ENCODE measurements at places on chromosomes 11 and 22. TPM values are rescaled to one million over a fixed set of nuclear protein-coding genes. Genes with fewer than 3 reads are reported as not detected.

- no peaks in the 10 kb centered on the region for H3K4me1 ChIP-seq
- no peaks in the 10 kb centered on the region for H3K27me3 ChIP-seq
- H3K4me3 ChIP-seq: no peak overlapping the region
- DNase-seq: no peak
Observed at GRCh38 chr11:15258433-15259165, 143.9 kb downstream of the INSC start.

- H3K27me3 ChIP-seq: no peaks in the 10 kb centered on the region
- no peaks in the 10 kb centered on the region for H3K36me3 ChIP-seq
- no peak overlapping the region for H3K4me3 ChIP-seq
- no peak overlapping the region for H3K27ac ChIP-seq
- no peaks in the 10 kb centered on the region for H3K4me1 ChIP-seq
- no peak for DNase-seq
Observed at GRCh38 chr11:61994981-61995380, 27.5 kb upstream of the FTH1 start.

- no peaks in the 10 kb centered on the region for H3K4me1 ChIP-seq
- no peak overlapping the region for H3K27ac ChIP-seq
- no peaks in the 10 kb centered on the region for H3K36me3 ChIP-seq
- DNase-seq: no peak
Observed at GRCh38 chr11:92790926-92791616, 178.4 kb upstream of the MTNR1B start.

GRCh38 chr22:44214187-44214586, 33.5 kb downstream of the PARVG start:
- H3K27ac ChIP-seq: no peak overlapping the region
- no peaks in the 10 kb centered on the region for H3K36me3 ChIP-seq
- DNase-seq: no peak
- no peak overlapping the region for H3K4me3 ChIP-seq

DNA sequence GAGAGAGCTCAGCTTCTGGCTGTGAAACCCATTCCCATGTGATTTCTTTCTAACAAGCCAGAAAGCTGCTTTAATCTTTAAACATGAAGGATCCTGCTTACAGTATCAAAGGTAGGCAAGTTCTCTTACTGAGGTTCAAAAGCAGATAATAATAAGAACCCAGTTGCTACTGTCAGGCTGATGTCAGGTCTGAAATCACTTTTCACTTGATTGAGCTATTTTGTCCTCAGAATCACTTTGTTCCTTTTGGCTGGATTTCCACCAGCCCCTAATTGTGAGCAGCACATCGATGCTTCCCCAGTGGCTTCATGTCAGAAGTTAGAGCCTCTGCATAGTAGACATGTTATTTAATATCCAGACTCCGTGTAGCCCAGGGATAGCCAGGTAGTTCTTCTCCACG, 55.8 kb upstream of the CEP295 start:
- no peaks in the 10 kb centered on the region for H3K4me1 ChIP-seq
- H3K27ac ChIP-seq: no peak overlapping the region

GRCh38 chr11:65992056-65992455, 9.9 kb downstream of the EIF1AD start:
- H3K27me3 ChIP-seq: no peaks in the 10 kb centered on the region
- H3K27ac ChIP-seq: no peak overlapping the region
- no peaks in the 10 kb centered on the region for H3K4me1 ChIP-seq
- H3K4me3 ChIP-seq: no peak overlapping the region
- H3K36me3 ChIP-seq: no peaks in the 10 kb centered on the region
- no peak for DNase-seq

GRCh38 chr11:130243816-130244215, 70.9 kb downstream of the ZBTB44 start:
- H3K4me1 ChIP-seq: peaks cover 7% of the 10 kb centered on the region
- no peaks in the 10 kb centered on the region for H3K27me3 ChIP-seq
- no peak overlapping the region for H3K4me3 ChIP-seq
- no peak for DNase-seq
- no peak overlapping the region for H3K27ac ChIP-seq
- H3K36me3 ChIP-seq: peaks cover 9% of the 10 kb centered on the region

DNA sequence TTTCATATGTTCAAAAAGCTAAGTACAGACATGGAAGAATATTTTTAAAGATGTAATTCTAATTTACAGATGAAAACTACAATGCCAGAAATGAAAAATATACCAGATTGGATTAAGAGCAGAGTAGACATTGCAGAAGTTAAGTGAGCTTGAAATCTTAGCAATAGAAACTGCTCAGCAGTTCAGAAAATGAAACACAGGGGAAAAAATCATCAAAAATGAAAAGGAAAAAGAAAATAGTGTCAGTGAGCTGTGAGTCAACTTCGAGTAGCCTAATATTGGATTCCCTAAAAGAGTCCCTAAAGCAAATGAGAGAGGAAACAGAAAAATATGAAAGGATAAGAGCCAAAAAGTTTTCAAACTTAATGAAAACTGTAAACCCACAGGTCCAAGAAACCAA, 25.8 kb upstream of the IL10RA start:
- no peaks in the 10 kb centered on the region for H3K36me3 ChIP-seq
- no peak overlapping the region for H3K27ac ChIP-seq
- H3K27me3 ChIP-seq: peaks cover 10% of the 10 kb centered on the region

- H3K4me3 ChIP-seq: no peak overlapping the region
- H3K27ac ChIP-seq: no peak overlapping the region
- DNase-seq: no peak
- H3K27me3 ChIP-seq: no peaks in the 10 kb centered on the region
- H3K36me3 ChIP-seq: no peaks in the 10 kb centered on the region
- H3K4me1 ChIP-seq: no peaks in the 10 kb centered on the region
Observed at GRCh38 chr22:47091246-47091651, 328.8 kb downstream of the TBC1D22A start.

DNA sequence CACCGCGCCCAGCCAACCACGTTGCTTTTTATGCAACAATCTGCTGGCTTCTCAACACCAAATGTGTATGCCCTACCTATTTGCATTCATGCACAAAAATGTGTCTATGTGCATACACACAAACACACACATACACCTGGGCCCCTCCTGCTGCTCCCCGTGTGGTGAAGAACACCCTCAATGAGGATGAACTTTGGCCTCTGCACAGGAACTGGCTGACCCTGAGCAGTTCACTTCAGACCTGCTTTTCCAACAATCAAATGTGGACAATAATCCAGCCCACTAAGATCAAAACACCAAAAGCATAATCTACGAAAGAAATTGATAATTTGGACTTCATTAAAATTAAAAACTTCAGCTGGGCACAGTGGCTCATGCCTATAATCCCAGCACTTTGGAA, 25.3 kb upstream of the SLC35C1 start:
- DNase-seq: no peak
- H3K36me3 ChIP-seq: no peaks in the 10 kb centered on the region
- H3K4me1 ChIP-seq: no peaks in the 10 kb centered on the region
- peaks cover 10% of the 10 kb centered on the region for H3K27me3 ChIP-seq
- H3K4me3 ChIP-seq: no peak overlapping the region

DNA sequence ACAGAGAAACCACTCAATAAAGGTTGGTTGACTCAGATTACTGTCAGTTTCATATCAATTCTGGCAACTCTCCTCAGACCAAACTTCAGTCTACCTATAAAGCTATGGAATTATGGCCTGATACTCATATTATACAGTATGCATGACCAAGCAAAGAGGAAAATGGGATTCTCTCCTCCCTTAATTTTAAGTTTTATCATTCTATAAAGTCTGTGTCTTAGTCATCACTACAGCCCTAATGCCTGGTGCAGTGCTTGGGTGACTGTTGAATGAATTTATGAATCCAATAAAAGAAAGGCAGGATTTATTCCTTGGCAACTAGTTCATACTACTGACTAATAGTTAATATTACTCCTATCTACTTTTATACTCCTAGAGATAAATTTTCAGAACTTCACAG, 37.6 kb upstream of the GRAMD1B start:
- H3K4me1 ChIP-seq: no peaks in the 10 kb centered on the region
- DNase-seq: no peak
- H3K27me3 ChIP-seq: no peaks in the 10 kb centered on the region
- no peaks in the 10 kb centered on the region for H3K36me3 ChIP-seq
- H3K27ac ChIP-seq: no peak overlapping the region

GRCh38 chr11:17463546-17464174, 13.0 kb downstream of the ABCC8 start:
- no peaks in the 10 kb centered on the region for H3K36me3 ChIP-seq
- H3K4me1 ChIP-seq: no peaks in the 10 kb centered on the region
- H3K4me3 ChIP-seq: no peak overlapping the region

- H3K27me3 ChIP-seq: no peaks in the 10 kb centered on the region
- H3K36me3 ChIP-seq: peaks cover 17% of the 10 kb centered on the region
- no peaks in the 10 kb centered on the region for H3K4me1 ChIP-seq
- H3K27ac ChIP-seq: no peak overlapping the region
Observed at GRCh38 chr11:86438685-86439084, 64.0 kb downstream of the CCDC81 start.

DNA sequence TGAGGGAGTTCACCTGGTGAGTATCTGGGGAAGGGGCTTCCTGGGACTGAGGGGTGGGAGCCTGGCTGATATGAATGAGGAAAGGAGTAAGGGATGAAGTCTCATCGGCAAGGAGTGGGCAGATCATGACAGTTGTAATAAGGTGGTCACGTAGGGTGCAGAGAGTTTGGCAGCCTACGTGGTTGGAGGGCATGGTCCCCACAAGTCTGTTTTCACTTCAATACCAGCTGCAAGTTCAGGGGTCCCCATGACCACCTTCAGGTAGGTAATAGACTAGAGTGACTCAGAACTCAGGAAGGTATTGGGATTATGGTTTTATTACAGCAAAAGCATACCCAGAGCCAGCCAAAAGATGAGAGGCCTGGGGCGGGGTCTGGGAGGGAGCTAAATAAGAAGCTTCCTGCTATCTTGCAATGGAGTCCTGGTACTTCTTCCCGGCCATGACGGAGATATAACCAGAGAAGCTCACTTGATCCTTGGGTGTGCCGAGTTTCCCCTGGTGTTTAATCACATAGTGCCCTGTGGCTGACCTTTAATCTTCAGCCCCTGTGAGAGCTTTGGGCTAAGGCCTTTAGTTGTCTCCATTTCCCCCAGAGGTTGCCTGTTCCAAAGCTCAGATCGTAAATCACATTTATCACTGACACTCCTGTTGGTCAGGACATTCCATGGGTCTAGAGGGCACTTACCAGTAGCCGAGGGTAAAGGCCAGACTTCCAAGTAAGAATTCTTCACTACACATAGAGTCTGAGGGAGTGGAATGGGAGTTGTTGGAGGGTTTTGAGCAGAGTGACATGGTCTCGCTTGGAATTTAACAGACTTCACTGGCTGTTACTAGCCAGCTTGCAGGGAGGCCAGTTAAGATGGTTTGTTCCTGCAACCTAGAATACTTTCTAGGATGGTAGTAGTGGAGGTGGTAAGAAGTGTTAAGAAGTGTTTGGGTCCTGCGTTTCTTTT, 9.1 kb downstream of the SLC3A2 start:
- no peak for DNase-seq
- no peak overlapping the region for H3K4me3 ChIP-seq
- peaks cover 10% of the 10 kb centered on the region for H3K4me1 ChIP-seq

- no peaks in the 10 kb centered on the region for H3K36me3 ChIP-seq
- H3K4me3 ChIP-seq: no peak overlapping the region
- H3K4me1 ChIP-seq: peaks cover 2% of the 10 kb centered on the region
- no peaks in the 10 kb centered on the region for H3K27me3 ChIP-seq
- no peak overlapping the region for H3K27ac ChIP-seq
- DNase-seq: no peak
Observed at GRCh38 chr11:61338783-61339489, 5.9 kb downstream of the TKFC start.

DNA sequence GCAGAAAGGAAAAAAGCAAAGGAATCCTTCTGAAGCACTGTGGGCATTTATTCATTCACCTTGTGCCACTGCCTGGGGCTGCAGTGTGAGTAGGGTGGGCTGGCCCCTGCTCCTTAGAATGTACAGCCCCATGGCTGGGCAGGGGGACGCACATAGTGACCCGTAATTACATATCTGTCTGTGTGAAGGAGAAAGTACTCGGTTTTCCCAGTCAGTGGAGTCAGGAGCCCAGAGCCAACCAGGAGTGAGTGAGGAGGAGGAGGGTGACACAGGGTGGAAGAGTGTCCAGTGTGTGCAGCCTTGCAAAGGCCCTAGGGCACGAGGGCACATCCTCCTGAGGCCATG, 91.9 kb downstream of the CDKN1C start:
- H3K4me1 ChIP-seq: no peaks in the 10 kb centered on the region
- H3K4me3 ChIP-seq: no peak overlapping the region
- peak; percentile 7 for DNase-seq
- H3K27me3 ChIP-seq: peaks cover 12% of the 10 kb centered on the region

- no peak within 1 kb of the TSS for H3K4me3 ChIP-seq
- H3K27me3 ChIP-seq: peaks cover 57% of the 10 kb centered on the region
- no peaks in the 10 kb centered on the region for H3K36me3 ChIP-seq
- no peak for DNase-seq
- no peak within 1 kb of the TSS for H3K27ac ChIP-seq
Observed at GRCh38 chr22:43343262-43343669, at the start of gene SCUBE1. TSS of gene SCUBE1 (minus strand) at chr22:43343372. CDS start at chr22:43343261, 111 bp downstream.

- H3K36me3 ChIP-seq: no peaks in the 10 kb centered on the region
- no peak overlapping the region for H3K4me3 ChIP-seq
- no peaks in the 10 kb centered on the region for H3K27me3 ChIP-seq
- no peak overlapping the region for H3K27ac ChIP-seq
- DNase-seq: no peak
- no peaks in the 10 kb centered on the region for H3K4me1 ChIP-seq
Observed at GRCh38 chr11:117517097-117517496, 189.4 kb downstream of the CEP164 start.

- peaks cover 34% of the 10 kb centered on the region for H3K36me3 ChIP-seq
- H3K4me1 ChIP-seq: no peaks in the 10 kb centered on the region
- DNase-seq: no peak
- no peaks in the 10 kb centered on the region for H3K27me3 ChIP-seq
Observed at GRCh38 chr11:77882396-77882795, 61.5 kb downstream of the AAMDC start.

DNA sequence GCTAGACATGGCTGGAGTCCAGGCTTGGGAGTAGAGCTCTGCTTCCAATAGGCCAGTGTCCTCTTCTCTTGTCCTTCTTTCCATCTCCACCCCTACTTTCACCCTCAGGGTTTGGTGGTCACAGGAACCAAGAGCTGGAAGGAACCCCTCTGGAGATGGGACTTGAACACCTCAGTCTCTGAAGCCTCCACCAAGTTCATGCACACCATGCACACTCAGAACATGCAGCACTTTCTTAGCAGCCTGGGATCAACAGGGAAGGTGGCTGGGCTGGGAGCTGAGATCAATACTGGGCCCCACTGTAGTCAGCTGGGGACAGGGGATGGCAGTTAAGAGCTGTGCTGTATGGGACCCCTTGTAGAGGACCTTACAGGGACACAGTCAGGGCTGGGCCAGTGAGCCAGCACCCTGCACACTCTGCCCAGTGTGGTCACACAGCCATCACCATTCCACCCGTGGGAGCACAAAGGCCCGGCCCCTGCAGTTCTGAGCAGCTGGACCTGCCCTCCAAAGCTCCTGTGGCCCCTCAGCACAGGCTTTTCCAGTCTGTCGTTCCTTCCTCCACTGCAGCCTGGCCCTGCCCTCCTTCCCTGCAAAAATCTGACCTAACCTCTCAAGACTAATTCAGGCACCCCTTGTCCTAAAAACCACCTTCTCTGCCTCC, 47.7 kb downstream of the GAB4 start:
- H3K27me3 ChIP-seq: no peaks in the 10 kb centered on the region
- H3K36me3 ChIP-seq: no peaks in the 10 kb centered on the region
- no peaks in the 10 kb centered on the region for H3K4me1 ChIP-seq
- DNase-seq: no peak
- H3K4me3 ChIP-seq: no peak overlapping the region
- H3K27ac ChIP-seq: no peak overlapping the region

The NXPE1 gene
- total RNA-seq: 1.2 TPM

The NCAPD3 gene
- total RNA-seq: 6.7 TPM

The ARFGAP3 gene
- 43.8 TPM for total RNA-seq

The SLC22A9 gene
- not detected for total RNA-seq

The DUSP18 gene
- total RNA-seq: 4.3 TPM

The CD3D gene
- total RNA-seq: not detected

The ACRV1 gene
- not detected for total RNA-seq

The ALG12 gene
- 6.4 TPM for total RNA-seq

The PHOX2A gene
- not detected for total RNA-seq

The MRGPRE gene
- not detected for total RNA-seq

The TUBA8 gene
- 114 TPM for total RNA-seq

The HDHD5 gene
- total RNA-seq: 34.2 TPM

The SYNGR1 gene
- 17.2 TPM for total RNA-seq
